ENCODE measurements at places on chromosomes 5 and 9. TPM values are rescaled to one million over a fixed set of nuclear protein-coding genes. Genes with fewer than 3 reads are reported as not detected.

- H3K36me3 ChIP-seq: no peaks in the 10 kb centered on the region
- H3K27me3 ChIP-seq: no peaks in the 10 kb centered on the region
- H3K4me1 ChIP-seq: no peaks in the 10 kb centered on the region
- no peak overlapping the region for H3K27ac ChIP-seq
- H3K4me3 ChIP-seq: no peak overlapping the region
Observed at GRCh38 chr5:72071906-72072305, 35.4 kb upstream of the MAP1B start.

DNA sequence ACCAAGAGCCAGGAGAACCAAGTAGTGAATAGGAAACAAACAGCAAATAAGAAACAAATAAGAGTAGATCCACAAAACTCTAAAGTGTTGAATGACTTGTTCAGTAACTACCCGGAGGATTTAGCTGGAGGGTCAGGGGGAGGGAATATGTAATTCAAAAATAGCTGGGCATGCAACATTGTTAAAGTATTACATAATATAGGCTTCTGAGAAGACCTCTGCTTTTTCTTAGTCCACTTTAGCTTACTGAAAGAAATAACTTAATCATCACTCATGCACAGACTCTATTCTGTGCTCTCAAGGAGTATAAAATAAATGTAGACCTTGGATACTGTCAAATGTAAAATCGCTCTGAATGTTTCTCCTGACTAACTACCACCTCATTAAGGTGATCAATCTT lies 183.2 kb upstream of the POU5F2 start:
- no peak for DNase-seq
- no peaks in the 10 kb centered on the region for H3K27me3 ChIP-seq
- no peaks in the 10 kb centered on the region for H3K4me1 ChIP-seq
- no peak overlapping the region for H3K27ac ChIP-seq
- no peaks in the 10 kb centered on the region for H3K36me3 ChIP-seq
- no peak overlapping the region for H3K4me3 ChIP-seq

DNA sequence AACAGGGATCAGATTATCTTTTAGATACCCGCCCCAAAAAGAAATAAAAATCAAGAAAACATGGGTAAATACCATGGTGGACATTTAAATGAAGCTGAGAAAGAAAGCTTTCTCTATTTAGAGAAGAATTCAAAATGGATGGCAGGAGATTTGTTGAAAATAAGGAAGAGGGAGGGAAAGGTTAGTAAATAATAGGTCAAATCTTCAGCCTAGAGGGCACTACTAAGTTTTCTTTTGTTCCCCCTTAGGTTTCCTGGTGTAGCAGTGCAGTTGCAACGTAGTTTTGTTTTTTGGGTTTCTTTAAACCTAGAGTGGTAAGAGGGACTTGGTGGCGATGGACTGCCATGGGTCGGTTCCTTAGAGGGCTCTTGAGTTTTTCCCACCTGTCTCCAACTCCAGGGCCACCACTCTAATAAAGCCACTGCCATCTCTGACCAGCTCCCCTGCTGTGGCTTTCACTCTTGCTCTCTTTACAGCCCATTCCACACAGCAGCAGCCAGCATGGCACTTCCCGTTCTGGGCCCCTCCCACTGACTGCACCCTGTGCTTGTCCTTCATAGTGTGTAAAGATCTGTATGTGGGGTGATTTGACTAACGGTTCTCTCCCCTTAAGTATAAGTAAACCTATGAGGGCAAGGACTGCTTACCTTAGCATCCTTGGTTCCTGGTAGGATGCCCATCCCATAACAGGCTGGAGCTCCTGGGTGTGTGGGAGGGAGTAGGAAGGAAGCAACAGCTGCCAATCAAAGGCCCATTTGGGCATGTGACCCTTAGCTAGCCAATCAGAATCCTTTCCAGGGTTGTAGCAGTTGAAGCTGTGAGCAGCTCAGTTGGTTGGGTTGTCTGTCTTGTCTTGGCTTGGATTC lies 118.3 kb downstream of the SLC1A3 start:
- H3K27me3 ChIP-seq: no peaks in the 10 kb centered on the region
- H3K4me1 ChIP-seq: no peaks in the 10 kb centered on the region
- H3K36me3 ChIP-seq: no peaks in the 10 kb centered on the region
- no peak overlapping the region for H3K4me3 ChIP-seq

DNA sequence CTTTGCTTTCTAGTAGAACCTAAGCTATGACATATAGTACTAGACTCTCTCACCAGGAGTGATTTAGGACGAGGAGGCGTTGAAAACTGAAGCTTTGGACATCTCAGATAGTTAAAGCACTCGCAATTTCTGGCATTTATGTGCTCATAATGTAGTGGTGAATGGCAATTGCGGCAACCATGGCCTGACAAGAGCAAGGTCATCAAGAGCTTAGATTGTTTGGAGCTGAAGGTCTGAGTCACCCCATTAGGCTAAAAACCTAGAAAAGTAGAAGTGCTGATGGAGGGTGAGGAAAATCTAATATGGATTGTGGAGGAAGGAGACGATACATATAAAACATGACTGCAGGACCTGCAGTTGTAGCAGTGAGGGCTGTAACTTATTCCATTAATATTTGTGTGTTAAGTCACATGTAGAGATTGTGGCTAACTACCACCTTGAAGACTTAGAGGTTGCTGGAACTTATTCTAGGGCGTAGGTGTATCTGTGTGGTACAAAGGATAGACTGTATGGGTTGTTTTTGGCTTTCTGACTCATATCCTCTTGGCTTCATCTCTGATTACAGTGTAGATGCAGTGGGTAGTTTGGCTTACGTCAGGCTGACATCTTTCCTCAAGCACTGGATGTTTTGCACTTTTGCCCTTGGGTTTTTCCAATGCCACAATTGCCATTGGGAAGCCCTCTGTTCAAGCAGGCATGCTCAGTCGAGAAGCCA lies 138.9 kb upstream of the CDKN2B start:
- no peaks in the 10 kb centered on the region for H3K27me3 ChIP-seq
- H3K36me3 ChIP-seq: no peaks in the 10 kb centered on the region
- DNase-seq: no peak
- H3K27ac ChIP-seq: no peak overlapping the region

The C9 gene
- not detected for total RNA-seq

DNA sequence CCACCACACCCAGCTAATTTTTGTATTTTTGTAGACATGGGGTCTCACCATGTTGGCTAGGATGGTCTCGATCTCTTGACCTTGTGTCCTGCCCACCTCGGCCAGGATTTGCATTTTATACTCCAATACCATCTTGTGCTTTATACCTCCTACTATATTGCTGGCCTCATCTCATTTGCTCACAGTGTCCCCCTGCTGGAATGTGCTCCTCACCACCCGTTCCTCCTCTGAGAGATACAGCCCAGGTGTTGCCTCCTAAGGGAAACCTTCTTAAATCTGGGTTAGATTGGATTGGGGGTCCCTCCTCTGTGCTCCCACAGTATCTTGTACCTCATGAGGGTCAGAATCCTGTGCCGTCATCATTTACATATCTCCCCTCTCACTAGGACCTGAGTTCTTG lies 131.7 kb downstream of the PAPPA start:
- no peaks in the 10 kb centered on the region for H3K4me1 ChIP-seq
- no peak overlapping the region for H3K27ac ChIP-seq
- no peaks in the 10 kb centered on the region for H3K36me3 ChIP-seq
- no peak overlapping the region for H3K4me3 ChIP-seq
- no peaks in the 10 kb centered on the region for H3K27me3 ChIP-seq

DNA sequence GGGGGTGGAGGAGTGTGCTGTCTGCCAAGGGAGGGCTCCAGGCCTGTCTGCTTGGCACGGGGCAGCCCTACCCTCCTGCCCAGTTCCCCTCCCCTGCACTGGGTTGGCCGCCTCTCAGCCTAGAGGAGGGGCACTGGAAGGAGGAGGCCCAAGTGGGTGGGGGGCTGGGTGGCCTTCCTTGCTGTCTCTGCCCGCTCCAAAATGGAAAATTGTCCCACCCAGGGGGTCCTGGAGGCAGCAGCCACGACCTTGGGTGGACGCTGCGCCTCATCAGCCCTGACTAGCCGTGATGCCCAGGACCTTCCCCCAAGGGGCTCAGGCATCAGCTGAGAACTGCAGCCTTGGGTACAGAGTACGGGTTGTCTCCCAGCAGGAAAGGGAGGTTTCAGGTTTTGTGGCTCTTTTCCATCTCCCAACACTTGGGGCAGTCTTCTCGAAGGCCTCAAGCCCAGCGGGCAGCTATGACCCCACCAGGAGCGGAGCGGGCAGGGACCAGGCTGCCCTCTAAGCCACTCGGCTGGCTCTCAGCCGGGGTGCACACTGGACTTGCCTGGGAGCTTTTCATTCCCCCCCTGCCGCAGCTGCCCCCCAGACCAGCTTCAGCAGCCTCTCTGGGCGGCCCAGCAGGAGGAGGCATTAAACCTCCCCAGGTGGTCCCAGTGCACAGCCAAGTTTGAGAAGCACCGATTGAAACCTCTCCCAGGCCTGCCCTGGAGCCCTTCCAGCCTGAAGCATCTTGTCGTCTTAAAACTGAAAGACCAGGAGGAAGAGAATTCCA lies 20.6 kb downstream of the NTNG2 start:
- H3K36me3 ChIP-seq: no peaks in the 10 kb centered on the region
- no peaks in the 10 kb centered on the region for H3K27me3 ChIP-seq
- no peak overlapping the region for H3K27ac ChIP-seq
- H3K4me3 ChIP-seq: no peak overlapping the region
- no peak for DNase-seq

DNA sequence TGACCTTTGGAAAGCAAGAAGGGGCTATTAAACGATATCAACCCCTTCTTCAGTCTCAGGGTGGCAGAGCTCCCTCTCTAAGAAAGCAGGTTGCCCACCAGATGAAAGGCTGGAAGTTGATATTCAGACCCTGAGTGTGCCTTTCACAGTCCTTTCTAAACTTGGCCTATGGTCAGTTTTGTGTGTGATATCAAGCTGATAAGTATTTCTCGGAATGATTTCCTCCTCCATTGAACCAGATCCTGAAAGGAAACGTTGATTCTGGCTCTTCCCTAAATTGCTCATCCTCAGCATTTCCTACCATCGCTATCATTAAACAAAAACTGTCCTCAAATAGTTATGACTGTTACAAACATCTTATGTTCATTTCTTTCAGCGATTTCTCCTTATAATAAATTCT lies 130.4 kb downstream of the CEMIP2 start:
- no peak overlapping the region for H3K4me3 ChIP-seq
- no peaks in the 10 kb centered on the region for H3K4me1 ChIP-seq
- H3K36me3 ChIP-seq: no peaks in the 10 kb centered on the region
- H3K27ac ChIP-seq: no peak overlapping the region

The TOR4A gene
- 9.9 TPM for total RNA-seq

The ZDHHC11B gene
- 8.9 TPM for total RNA-seq

The FAM219A gene
- 6.6 TPM for total RNA-seq

- H3K36me3 ChIP-seq: no peaks in the 10 kb centered on the region
- no peak overlapping the region for H3K27ac ChIP-seq
- H3K27me3 ChIP-seq: no peaks in the 10 kb centered on the region
Observed at GRCh38 chr9:121360601-121361374, 9.3 kb downstream of the STOM start.

The CDO1 gene
- 7.3 TPM for total RNA-seq

The SHLD3 gene
- total RNA-seq: 1.0 TPM

The NMRK1 gene
- total RNA-seq: 12.5 TPM

The UGT3A1 gene
- not detected for total RNA-seq

DNA sequence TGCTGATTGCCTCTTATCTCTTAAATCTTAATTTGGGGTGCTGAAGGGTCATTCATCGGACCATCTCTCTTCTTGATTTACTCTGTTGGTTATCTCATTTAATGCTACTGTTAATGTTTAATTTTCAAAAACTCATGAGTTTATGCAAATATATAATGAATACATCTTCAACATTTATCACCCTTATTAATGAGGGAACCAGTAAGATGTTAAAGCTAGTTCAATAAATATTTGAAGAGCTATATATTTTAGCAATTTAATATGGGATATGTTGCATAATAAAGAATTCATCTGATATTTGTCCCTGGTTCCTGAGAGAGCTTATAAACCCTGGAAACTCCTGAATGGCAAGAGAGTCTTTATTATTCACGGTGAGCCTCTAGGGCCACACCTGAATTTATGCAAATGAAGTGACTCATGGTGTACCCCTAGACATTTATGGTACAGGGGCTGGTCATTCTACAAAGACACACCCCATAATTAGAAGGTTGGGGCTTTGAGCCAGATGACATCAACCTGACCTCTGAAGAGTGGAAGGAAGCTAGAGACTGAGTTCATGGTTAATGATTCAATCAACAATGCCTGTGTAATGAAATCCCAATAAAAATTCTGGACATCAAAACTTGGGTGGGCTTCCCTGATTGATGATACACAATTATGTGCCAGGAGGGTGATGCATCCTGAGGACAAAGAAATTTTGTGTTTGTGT lies 339.5 kb upstream of the ZNF608 start:
- H3K4me1 ChIP-seq: no peaks in the 10 kb centered on the region
- H3K27ac ChIP-seq: no peak overlapping the region
- H3K4me3 ChIP-seq: no peak overlapping the region

The OR1L4 gene
- not detected for total RNA-seq

DNA sequence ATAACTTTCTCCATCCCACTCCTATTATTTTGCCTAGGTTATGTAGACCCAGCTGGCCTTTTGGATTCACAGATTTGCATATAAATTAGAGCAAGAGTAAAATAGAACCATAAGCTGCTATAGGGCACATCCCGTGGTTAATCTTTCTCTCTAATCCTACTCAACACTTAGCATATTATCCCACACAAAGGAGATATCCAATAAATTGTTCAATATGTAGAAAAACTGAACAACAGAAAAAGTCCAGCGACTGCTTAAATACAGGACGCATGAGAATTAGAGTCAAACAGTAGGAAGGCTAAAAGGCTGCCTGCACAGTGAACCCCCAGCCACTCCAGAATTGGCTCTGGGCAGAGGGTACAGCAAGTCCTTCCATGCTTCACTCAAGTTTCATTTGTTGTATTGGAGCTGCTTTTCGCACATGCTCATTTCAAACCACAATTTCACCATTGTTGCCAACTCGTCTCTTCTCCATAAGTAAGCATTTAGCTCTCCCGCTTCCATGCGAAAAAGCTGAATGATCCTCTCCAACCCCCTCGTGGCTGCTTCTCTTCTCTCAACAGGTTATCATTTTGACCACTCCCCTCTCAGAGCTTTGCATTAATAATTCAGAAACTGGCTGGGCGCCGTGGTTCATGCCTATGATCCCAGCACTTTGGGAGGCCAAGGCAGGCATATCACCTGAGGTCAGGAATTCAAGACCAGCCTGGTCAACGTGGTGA lies 14.1 kb upstream of the IQGAP2 start:
- peak overlapping the region; percentile 87 for H3K27ac ChIP-seq
- H3K4me1 ChIP-seq: peaks cover 88% of the 10 kb centered on the region

GRCh38 chr9:108569624-108570023 lies 286.2 kb downstream of the ACTL7B start:
- H3K36me3 ChIP-seq: no peaks in the 10 kb centered on the region
- H3K4me3 ChIP-seq: no peak overlapping the region
- no peaks in the 10 kb centered on the region for H3K4me1 ChIP-seq
- peak; percentile 15 for DNase-seq
- H3K27ac ChIP-seq: no peak overlapping the region

DNA sequence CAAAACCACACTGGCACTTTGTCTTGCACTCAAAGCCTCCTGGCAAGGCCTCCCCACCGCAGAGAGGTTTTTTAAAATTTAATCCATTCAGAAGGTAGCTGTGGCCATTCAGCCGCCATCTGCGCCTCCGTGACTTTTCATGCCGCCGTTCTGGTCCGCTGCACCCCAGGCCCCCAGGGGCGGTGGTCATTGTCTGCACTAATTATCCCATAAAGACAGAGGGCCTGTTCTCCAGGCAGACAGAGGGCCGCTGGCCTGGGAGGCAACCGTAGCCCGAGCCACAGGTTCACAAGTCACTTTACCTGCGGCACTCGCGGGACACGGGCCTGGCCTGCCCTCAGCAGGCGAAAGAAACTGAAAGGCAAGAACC lies 49.4 kb downstream of the EXD3 start:
- H3K4me3 ChIP-seq: no peak overlapping the region
- H3K4me1 ChIP-seq: peaks cover 17% of the 10 kb centered on the region
- no peaks in the 10 kb centered on the region for H3K27me3 ChIP-seq
- no peak for DNase-seq
- H3K36me3 ChIP-seq: no peaks in the 10 kb centered on the region
